Immature natural killer cell (primary cell): ENCODE measurements at places on chromosomes 7 and 10. TPM values are rescaled to one million over a fixed set of nuclear protein-coding genes. Genes with fewer than 3 reads are reported as not detected.

DNA sequence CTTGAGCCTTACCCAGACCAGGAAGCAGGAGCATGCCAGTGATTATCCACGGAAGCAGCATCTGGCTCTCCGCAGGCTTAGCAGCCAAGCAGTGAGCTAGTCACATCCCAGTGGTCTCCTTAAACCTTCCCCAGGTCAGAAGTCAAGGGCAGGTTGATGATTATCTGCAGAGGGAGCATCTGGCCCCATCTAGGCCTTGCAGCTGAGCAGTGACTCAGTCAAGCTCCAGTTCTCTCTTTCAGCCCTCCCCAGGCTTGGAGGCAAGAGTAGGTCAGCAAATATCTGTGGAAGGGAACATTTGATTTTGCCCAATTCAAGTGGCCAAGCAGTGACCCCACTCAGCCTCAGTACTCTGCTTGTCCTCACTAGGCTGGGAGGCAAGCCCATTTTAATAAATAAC is 61.6 kb downstream of the ANKRD7 start:
- peaks cover 31% of the 10 kb centered on the region for H3K4me1 ChIP-seq
- H3K4me3 ChIP-seq = no peak overlapping the region
- peaks cover 3% of the 10 kb centered on the region for H3K36me3 ChIP-seq
- H3K27ac ChIP-seq = no peak overlapping the region
- H3K27me3 ChIP-seq = no peaks in the 10 kb centered on the region

GRCh38 chr7:136530831-136531230 is 337.6 kb upstream of the CHRM2 start:
- H3K27ac ChIP-seq = no peak overlapping the region
- no peaks in the 10 kb centered on the region for H3K27me3 ChIP-seq
- H3K4me3 ChIP-seq = no peak overlapping the region
- no peaks in the 10 kb centered on the region for H3K4me1 ChIP-seq
- DNase-seq = no peak
- no peaks in the 10 kb centered on the region for H3K36me3 ChIP-seq

GRCh38 chr7:37212556-37212955 is 236.1 kb downstream of the ELMO1 start:
- no peaks in the 10 kb centered on the region for H3K27me3 ChIP-seq
- no peak overlapping the region for H3K4me3 ChIP-seq
- peaks cover 10% of the 10 kb centered on the region for H3K36me3 ChIP-seq

GRCh38 chr10:61061923-61062504 is 118.0 kb upstream of the RHOBTB1 start:
- no peak overlapping the region for H3K4me3 ChIP-seq
- no peaks in the 10 kb centered on the region for H3K4me1 ChIP-seq
- H3K36me3 ChIP-seq = no peaks in the 10 kb centered on the region
- no peak overlapping the region for H3K27ac ChIP-seq
- no peak for DNase-seq

DNA sequence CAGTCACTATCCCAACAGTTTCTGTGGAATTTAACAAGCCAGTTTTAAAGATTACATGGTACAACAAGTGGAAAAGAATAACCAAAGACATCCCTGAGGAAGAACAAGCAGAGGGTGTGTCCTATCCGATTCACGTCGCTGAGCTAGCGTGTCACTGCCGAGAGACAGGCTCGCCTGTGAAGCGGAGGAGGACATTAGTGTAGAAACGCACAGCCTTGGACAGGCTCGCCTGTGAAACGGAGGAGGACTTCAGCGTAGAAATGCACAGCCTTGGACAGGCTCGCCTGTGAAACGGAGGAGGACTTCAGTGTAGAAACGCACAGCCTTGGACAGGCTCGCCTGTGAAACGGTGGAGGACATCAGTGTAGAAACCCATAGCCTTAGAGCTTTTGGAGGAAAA is 52.7 kb upstream of the INPP5A start:
- H3K4me1 ChIP-seq = no peaks in the 10 kb centered on the region
- H3K27ac ChIP-seq = no peak overlapping the region
- H3K4me3 ChIP-seq = no peak overlapping the region
- no peak for DNase-seq
- peaks cover 4% of the 10 kb centered on the region for H3K27me3 ChIP-seq
- no peaks in the 10 kb centered on the region for H3K36me3 ChIP-seq

GRCh38 chr7:35729061-35729783 is 34.3 kb upstream of the HERPUD2 start:
- H3K27ac ChIP-seq = peak overlapping the region; percentile 93
- H3K4me1 ChIP-seq = peaks cover 71% of the 10 kb centered on the region
- no peaks in the 10 kb centered on the region for H3K36me3 ChIP-seq
- H3K4me3 ChIP-seq = peak overlapping the region; percentile 74

- H3K4me1 ChIP-seq = no peaks in the 10 kb centered on the region
- peaks cover 3% of the 10 kb centered on the region for H3K27me3 ChIP-seq
- H3K36me3 ChIP-seq = no peaks in the 10 kb centered on the region
- no peak for DNase-seq
- H3K27ac ChIP-seq = no peak overlapping the region
Observed at GRCh38 chr7:54856856-54857255, 97.8 kb upstream of the SEC61G start.

DNA sequence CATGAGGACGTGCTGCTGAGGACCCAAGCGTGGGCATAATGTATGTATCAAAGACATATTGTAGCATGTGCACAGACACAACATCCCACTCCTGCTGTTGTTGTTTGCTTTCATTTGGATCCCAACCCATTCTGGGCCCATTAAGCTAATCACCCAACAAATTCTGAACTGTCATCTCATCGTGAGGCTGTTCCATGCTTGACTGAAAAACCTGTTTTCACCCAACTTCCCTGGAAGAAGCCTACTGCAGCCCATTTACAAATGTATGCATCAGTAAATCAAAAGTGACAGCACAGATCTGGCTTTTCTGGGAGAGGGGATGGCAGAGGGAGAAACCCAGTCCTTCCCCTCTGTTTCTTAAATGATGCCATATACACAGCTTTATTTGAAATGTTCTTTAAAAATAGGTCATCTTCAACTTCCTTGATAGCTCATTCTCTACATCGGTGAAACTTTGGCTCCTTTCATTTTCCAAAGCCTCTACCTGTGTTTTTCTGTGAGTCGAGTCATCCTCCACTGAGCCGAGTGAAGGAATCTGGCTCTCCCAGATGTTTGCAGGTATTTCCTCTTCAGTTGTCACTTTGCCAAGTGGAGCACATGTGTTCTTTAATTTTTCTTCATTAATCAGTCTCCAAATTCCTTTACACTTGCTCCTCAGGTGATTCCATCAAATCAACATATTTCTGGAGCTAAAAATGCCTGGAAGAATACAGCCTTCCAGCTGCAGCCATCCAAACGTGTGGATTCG is 151.8 kb downstream of the CHN2 start:
- no peak overlapping the region for H3K4me3 ChIP-seq
- no peaks in the 10 kb centered on the region for H3K4me1 ChIP-seq
- H3K27me3 ChIP-seq = peaks cover 2% of the 10 kb centered on the region
- H3K36me3 ChIP-seq = peaks cover 8% of the 10 kb centered on the region
- DNase-seq = no peak

DNA sequence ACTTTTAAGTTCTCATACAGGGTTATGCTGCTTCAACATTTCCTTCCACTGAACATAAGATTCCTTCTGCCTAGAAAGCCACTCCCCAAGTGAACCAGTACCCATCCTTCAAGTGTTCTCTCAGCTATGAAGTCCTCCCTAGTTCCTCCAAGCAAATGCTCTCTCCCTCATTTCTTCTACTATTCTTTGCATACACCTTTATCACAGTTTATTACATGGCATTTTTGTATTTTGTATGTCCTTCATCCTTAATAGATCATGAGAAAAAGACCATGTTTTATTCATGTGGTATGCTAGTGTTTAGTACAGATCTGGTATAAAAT is 1.9 kb downstream of the SYPL1 start:
- H3K27me3 ChIP-seq = peaks cover 6% of the 10 kb centered on the region
- H3K4me1 ChIP-seq = peaks cover 49% of the 10 kb centered on the region
- no peak overlapping the region for H3K27ac ChIP-seq
- DNase-seq = no peak
- H3K36me3 ChIP-seq = peaks cover 3% of the 10 kb centered on the region
- H3K4me3 ChIP-seq = peak overlapping the region; percentile 38

DNA sequence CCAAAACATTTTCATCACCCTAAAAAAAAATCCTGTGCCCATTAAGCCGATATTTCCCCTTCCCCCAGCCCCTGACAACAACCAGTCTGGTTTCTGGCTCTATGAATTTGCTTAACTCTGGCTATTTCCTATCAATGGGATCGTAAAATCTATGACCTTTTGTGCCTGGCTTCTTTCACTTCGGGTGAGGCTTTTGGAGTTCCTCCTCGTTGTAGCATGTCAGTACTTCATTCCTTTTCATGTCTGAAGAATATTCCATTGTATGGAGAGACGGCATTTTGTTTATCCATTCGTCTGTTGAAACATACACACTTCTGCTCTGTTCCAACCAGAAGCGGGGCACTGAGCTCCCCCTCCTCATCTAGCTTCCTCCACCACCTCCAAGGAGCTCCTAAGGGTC is 29.5 kb downstream of the TACC2 start:
- no peak overlapping the region for H3K27ac ChIP-seq
- DNase-seq = no peak
- H3K4me1 ChIP-seq = no peaks in the 10 kb centered on the region
- H3K27me3 ChIP-seq = peaks cover 3% of the 10 kb centered on the region
- no peaks in the 10 kb centered on the region for H3K36me3 ChIP-seq
- no peak overlapping the region for H3K4me3 ChIP-seq

- no peak overlapping the region for H3K27ac ChIP-seq
- no peaks in the 10 kb centered on the region for H3K4me1 ChIP-seq
Observed at GRCh38 chr10:72175149-72175548, 40.7 kb upstream of the ANAPC16 start.

DNA sequence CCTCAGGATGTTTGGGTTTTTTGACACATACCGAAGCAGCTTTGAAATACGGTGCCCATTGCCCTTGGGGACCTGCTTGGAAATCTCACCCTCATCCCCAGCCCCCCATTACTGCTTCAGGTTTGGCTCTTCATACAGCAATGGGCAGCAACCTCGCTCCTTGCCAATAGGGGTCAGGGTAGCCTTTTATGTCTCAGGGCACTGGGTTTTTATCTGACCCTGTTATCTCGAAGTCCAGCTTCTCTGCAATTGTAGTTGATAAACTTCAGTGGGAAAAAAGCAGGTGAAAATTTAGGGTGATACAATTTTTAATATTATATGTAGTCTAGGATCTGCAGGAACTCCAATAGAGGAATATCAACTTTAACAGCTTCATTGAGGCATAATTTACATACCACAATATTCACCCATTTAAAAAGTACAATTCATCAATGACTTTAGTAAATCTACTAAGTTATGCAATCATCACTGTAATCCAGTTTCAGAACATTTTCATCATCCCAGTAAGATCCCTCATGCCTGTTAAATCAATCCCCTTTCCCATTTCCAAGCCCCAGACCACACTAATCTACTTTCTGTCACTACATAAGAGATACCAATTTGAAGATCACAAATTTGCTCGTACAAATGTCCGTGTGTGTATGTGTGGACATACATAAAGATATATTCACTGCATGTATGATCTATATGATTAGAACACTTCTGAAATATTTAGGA is 386.2 kb downstream of the KCNMA1 start:
- H3K4me1 ChIP-seq = peaks cover 29% of the 10 kb centered on the region
- DNase-seq = peak; percentile 47
- H3K27ac ChIP-seq = peak overlapping the region; percentile 12
- H3K27me3 ChIP-seq = peaks cover 2% of the 10 kb centered on the region

DNA sequence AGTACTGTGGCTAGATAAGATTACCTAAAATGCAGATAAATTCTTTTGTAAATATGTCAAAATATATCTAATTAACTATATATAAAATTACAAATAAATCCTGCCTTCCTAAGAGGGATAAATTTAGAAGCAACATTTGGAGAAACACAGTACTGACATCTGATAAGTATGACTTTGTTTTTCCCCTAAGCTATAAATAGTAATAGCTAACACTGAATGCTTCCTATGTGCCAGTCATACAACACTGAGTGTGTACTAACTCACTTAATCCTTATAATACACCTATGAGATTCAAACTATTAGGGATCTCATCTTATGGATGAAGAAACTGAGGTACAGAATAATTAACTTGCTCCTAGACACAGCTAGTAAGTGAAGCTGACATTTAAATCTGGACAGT is 733.4 kb downstream of the MAGI2 start:
- no peaks in the 10 kb centered on the region for H3K4me1 ChIP-seq
- no peak overlapping the region for H3K4me3 ChIP-seq
- H3K36me3 ChIP-seq = no peaks in the 10 kb centered on the region
- DNase-seq = no peak

Gene PNLIPRP1
- polyA plus RNA-seq = not detected

Gene ENTPD1
- polyA plus RNA-seq = 4.3 TPM

Gene GIMAP8
- 2.6 TPM for polyA plus RNA-seq

Gene HOXA5
- 0.42 TPM for polyA plus RNA-seq

Gene SEPHS1
- 19.3 TPM for polyA plus RNA-seq

Gene VKORC1L1
- 4.6 TPM for polyA plus RNA-seq

Gene SLC16A12
- not detected for polyA plus RNA-seq
